ENCODE measurements at places on chromosomes 6 and 20.

- DNase-seq = no peak
Observed at GRCh38 chr20:1844325-1845162, 50.7 kb upstream of the SIRPA start.

GRCh38 chr6:162179196-162179951 is 548.2 kb downstream of the PRKN start:
- DNase-seq = no peak

- no peak for DNase-seq
Observed at GRCh38 chr6:163422550-163422949, 8.0 kb downstream of the QKI start.

GRCh38 chr20:10558635-10559187 is 115.1 kb downstream of the JAG1 start:
- DNase-seq = no peak

DNA sequence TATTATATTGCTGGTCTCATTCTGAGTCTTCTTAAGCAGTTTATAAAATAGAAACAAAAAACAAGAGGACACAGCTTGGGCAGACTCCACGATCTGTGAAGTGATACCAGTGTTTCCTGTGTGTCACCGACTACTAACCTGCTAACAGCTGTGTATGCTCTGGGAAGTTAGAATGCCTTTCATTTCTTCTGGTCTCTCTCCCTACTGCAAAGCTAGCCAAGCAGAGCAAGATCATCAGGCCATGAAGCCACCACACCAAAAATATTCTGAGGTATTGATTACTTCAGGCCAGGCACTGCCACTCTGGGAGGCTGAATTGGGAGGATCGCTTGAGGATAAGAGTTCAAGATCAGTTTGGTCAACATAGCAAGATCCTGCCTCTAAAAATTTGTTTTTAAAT is 46.9 kb upstream of the SMIM29 start:
- DNase-seq = no peak

GRCh38 chr20:43787937-43788336 is 61.1 kb upstream of the GTSF1L start:
- no peak for DNase-seq

DNA sequence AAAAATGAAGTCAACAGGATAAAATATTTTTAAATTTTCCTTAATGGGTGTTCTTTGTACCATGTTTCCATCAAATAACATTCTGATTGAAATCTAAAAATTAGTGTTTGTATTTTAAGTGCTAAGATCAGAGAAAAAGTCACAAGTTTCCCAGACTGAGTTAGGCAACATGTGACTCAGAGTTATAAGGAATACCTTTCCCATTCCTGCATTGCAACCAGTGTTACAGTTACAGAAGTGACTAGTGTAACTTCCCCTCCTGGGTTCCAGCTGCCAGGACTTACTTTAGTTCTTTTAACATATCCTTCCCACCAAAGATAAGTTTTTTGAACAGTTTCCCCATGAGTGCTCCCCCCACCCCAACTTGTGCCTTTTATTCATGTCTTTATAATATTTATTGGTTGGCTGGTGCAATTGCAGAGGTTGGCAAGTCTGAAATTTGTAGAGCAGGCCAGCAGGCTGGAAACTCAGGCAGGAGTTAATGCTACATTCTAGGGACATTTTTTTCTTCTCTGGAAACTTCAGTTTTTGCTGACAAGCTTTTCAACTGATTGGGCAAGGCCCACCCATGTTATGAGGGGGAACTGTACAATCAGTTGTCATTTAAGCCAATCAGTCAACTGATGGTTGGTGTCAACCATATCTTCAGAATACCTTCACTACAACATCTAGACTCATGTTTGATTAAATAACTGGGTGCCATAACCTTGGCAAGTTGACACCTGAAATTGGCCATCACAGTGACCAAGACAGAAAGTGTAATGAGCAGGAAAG is 22.9 kb upstream of the ESR1 start:
- no peak for DNase-seq

GRCh38 chr6:141364232-141364631 is 768.5 kb upstream of the GJE1 start:
- DNase-seq = no peak

DNA sequence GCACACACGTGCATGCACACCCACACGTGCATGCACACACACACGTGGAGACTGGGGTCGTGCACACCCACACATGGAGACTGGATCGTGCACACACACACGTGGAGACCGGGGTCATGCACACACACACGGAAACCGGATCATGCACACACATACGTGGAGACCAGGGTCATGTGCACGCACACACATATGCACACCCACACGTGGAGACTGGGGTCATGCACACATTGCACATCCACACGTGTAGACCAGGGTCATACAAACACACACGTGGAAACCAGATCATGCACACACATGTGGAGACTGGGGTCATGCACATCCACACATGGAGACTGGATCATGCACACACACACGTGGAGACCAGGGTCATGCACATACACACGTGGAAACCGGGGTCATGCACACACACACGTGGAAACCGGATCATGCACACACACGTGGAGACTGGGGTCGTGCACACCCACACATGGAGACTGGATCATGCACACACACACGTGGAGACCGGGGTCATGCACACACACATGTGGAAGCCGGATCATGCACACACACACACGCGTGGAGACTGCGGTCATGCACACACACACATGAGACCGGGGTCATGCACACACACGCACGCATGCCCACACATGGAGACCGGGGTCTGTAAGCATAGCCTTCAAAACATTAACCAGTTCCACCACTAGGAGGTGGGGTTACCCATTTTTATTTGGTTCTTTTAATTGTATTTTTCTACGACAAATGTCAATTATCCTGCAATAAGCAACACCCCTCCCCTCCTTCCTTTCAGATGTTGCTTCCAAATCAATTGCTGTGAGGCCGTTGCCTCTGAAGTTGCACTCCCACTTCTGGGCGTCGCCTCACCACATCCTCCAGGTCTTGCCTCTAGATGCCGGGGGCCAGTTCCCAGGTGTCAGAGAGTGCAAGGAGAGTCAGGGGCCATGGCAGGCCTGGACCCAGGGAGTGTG is 95.8 kb downstream of the TMEM242 start:
- DNase-seq = peak; percentile 30

DNA sequence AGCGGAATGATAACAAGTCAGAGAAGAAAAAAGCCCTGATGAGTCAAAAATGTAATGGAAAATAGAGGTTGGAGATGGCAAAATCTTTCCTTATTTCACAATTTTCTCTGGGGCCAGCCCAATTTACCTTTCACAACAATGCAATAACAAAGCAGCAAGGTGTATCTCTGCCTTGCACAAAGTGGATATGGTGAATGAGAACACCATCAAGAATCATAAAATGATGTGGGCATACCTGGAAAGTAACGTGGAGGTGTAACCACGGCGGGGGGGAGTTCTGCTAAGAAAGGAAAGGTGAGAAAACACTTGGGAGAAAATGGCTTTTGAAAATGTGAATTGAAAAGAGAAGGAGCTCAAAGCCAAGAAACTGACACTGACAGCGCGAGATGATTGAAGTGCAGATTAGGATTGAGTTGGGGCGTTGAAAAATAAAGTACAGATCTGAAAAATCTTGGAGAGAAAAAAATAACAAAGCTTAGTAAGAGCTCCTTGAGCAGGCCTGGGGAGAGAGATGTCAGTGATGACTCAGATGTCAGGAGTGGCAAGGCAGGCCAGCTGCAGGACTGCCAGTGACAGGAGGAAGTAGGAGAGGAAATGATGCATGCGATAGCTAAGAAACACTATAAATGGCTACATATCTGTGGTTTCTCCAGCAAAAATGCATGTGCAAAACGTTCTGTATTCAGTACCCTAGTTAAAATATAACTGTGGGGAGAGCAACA is 26.2 kb downstream of the ARHGAP18 start:
- peak; percentile 99 for DNase-seq

- DNase-seq = no peak
Observed at GRCh38 chr20:38242848-38243708, 17.5 kb downstream of the KIAA1755 start.

DNA sequence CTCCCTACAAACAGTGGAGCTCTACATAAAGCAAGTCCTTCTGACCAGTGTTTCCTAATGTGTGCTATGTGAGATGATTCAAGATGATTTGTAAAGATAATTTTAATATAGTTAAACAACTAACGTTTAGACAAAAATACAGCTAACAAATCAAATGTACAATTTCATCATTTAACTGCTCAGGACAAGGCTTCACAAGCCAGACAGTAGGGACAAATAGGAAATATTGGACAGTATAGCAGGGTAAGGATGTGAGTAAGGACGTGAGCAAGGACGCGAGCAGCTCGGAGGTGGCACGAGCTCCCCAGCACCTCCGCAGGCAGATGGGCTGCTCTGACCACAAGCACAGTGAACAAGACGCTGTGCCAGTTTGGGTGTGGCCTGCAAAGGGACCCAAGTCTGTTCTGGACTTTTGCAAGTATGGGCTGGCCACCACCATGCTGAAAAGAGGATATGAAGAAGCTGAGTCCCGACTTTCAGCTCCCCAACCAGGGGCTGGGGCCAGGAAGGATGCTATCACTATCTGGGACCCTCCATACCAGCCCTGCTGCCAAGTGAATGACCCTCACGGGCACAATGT is 14.5 kb downstream of the DIDO1 start:
- no peak for DNase-seq

DNA sequence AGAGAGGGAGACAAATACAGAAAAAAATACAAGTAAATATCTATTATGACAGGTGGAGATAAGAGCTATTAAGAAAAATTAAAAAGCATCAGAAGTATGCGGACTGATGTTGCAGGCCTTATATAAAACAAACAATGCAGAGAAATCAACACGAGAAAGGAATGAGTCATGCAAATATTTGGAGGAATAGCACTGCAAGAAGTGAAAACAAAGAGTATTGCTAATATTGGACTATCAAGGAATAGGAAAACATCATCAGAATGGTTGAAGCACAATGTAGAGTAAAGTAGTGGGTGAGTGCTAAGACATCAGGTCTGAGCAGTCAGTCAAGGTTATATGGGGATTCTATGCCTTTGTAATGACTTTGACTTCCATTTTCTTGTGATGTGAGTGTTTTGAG is 657.5 kb upstream of the GJE1 start:
- no peak for DNase-seq

DNA sequence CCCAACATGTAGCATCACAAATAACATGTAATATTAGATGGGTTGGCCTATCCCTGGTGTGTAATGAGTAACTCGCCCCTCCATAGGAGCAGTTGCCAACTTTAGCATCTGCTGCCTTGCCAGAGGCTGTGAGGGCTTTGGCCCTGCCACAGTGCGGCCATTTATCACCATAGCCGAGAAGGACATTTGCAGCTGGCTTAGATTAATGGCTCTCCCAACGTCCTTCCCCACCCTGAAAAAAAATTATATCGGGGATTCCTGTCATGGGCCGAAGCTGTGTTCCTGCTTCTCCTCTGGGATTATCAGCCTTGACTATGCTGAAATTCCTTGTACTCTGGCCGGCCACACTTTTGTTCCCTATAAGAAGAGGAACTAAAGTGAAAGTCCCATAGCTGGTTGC is 7.6 kb upstream of the ADIG start:
- no peak for DNase-seq

DNA sequence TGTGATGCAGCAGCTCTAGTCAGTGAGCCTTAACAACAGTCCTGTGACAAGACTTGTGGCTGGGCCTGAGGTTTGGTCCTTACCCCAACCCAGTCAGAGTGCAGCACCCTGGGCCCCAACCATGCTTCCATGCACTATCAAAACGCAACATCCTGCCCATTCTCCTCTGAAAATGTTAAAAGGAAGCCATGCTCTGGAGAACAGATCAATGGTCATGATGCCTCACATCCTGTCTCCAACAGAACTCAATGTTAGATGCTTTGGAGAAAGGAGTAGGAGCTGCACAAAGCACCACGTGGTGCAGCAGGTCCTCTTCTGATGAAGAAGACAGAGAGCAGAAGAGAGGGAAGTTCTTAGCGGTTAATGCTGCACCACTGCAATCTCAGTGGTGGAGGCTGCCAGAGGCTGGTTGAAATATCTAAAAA is 41.9 kb downstream of the TRAM2 start:
- peak; percentile 90 for DNase-seq

DNA sequence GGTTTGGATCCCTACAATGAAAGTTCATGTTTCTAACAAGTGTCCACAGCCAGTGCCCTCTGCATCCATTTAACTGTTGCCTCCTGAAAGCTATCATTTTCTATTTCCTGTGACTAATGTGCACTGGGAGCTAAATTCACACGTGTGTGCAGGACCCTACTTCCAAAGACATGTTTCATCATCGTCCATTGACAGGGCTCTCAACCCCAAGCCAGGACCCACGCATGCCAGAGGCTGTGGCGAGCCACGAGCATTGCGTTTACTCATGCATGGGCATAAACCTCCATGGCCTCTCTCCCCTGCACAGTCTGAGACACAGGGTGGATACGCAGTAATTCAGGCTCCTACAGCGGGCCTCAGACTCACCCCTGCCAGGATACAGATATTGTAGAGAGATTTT is 153.2 kb downstream of the MAFB start:
- no peak for DNase-seq

GRCh38 chr20:10447028-10447427 is 11.9 kb downstream of the SLX4IP start:
- DNase-seq = no peak

GRCh38 chr20:46049815-46050214 is 20.8 kb downstream of the SLC12A5 start:
- DNase-seq = no peak

DNA sequence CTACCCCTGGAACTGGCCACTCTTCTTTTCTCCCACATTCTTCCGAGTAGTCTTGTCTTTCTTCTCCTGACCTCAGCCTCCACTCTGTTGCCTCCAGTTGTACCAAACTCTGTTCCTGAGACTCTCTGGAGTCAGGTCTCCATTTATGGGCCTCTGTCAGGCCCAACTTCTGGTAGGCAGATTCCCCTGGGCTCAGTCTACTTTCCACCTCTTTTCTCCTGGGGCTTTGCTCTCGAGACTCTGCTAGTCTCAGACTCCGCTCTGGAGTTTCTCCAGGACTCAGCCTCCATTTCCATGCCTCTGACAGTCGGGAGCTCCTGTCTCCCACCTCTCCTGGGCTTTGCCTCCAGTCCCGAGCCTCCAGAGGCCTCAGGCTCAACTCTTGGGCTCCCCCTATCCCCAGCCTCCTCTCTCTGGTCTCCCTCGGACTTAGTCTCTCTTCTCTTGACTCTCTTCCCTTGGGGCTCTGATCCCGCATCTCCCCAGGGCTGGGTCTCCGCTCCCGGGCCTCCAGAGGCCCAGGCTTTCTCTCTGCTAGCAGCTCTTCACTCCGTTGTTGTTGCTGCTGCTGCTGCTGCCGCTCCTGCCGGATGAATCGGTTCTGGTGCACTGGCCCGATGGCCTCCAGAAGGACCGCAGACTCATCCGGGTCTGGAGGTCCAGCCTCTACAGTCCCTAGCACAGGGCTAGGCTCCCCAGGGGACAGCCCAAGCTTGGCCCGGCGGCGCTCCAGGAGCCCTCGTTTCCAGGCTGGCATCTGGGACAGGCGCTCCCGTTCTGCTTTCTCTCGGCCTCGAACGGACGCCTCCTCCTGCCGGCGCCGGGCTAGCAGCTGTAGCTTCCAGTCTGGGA is 1.1 kb downstream of the PPP1R18 start:
- no peak for DNase-seq

DNA sequence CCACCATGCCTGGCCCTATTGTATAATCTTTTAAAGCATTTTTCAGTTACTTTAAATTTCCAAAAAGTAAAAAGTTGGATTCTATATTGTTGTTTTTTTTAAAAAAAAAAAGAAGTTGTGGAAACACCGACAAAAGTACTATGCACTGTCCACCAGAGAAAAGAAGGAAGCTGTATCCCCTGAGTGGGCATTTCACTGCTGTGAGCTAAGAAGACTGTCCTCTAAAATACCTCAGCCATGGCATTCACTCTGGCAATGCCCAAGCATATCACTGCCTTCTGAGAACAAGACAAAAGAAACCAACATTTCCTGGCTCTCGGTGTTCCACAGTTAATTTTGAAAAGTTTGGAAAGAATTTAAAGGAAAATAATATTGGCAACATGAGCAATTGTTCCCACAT is 117.8 kb downstream of the IPCEF1 start:
- DNase-seq = no peak
